T-helper 2 cell treated with Interferon-gamma antibody and Interleukin-4, amounts not matched to agents 5 μg/mL and 100 μg/mL, for 36 hours (primary cell): ENCODE measurements at places on chromosomes 11 and 22.

DNA sequence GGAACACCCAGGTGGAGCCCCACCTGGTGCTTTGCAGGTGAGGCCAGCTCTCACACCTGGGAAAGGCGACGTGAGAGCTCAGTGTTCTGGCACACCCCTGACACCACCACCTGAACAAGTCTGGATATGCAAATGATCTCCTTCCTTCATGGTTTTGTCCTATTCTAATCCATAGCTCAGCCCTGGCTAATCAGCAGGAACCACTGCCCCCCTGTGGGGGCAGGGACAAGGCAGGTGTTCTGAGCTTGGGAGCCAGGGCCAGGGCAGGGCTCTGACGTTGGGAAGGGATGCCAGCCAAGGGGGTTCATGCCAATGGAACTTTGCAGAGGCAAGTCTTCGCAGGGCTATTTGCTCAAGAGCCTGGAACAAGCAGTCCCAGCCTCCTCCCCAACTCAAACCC, 144.2 kb downstream of the TRIM29 start:
- no peak for DNase-seq

- peak; percentile 45 for DNase-seq
Measured at GRCh38 chr11:119741369-119742262, 12.6 kb upstream of the NECTIN1 start.

DNA sequence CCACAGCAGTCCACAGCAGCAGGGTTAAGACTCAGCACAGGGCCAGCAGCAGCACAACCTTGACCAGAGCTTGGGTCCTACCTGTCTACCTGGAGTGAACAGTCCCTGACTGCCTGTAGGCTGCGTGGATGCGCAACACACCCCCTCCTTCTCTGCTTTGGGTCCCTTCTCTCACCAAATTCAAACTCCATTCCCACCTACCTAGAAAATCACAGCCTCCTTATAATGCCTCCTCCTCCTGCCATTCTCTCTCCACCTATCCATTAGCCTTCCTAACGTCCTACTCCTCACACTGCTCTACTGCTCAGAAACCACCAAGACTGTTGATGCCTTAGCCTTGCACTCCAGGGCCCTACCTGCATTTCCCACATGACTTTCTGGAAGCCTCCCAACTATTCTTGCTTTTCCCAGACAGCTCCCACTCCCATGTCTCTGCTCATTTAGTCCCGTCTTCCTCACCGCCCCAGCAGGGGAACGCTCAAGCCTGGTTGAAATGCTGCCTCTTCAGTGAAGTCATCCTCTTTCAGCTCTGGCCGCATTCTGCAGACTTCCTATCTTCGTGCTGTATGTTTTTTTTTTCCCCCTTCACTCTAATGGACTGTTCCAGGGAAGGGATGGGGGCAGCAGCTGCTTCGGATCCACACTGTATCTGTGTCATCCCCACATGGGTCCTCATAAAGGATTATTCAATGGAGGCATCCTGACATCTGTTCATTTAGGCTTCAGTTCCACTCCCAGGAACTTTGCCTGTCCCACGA, 3.3 kb downstream of the IL18BP start:
- DNase-seq: no peak

- no peak for DNase-seq
Measured at GRCh38 chr11:30015725-30016412, 961 bp downstream of the KCNA4 start.

GRCh38 chr11:80365076-80365725, 924.4 kb upstream of the TENM4 start:
- DNase-seq: no peak

DNA sequence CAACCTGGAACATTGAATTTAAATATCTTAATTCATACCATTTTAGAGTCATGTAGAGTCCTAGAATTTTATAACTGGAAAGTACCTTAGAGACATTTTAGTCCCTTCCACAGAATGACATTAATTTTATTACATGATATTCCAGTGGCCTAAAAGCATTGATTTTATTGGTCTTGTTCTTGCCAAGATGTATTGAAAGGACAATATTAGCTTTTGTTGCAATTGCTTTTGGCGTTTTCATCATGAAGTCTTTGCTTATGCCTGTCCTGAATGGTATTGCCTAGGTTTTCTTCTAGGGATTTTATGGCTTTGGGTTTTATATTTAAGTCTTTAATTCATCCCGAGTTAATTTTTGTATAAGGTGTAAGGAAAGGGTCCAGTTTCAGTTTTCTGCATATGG, 29.0 kb downstream of the OR51F1 start:
- DNase-seq: no peak

GRCh38 chr11:14644226-14645014, 816 bp downstream of the PDE3B start:
- peak; percentile 24 for DNase-seq

- DNase-seq: no peak
Measured at GRCh38 chr11:132742929-132743328, 789.4 kb downstream of the OPCML start.

- DNase-seq: no peak
Measured at GRCh38 chr22:32628628-32629572, 154.3 kb downstream of the FBXO7 start.

DNA sequence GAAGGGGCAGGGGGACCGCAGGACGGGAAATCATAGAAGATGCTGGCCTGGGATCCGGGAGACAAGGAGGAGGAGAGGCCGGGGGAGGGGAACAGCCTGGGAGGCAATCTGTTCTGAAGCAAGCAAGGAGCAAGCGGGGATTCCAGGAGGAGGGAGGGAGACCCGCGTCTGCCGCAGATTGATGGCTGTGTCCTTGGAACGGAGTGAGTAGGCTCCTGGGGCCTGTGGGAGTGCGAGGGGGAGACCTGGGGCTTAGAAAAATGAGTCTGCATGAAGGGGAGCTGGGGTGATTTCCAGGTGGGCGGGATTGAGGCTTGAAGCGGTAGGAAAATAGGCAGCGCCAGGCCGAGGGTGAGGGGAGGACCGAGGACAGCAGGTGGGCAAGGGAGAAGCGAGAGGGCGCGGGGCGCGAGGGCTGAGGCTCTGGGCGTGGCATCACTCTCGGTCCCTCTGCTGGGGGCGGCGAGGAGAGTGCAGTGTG, 1.6 kb upstream of the LRRC55 start:
- DNase-seq: no peak

DNA sequence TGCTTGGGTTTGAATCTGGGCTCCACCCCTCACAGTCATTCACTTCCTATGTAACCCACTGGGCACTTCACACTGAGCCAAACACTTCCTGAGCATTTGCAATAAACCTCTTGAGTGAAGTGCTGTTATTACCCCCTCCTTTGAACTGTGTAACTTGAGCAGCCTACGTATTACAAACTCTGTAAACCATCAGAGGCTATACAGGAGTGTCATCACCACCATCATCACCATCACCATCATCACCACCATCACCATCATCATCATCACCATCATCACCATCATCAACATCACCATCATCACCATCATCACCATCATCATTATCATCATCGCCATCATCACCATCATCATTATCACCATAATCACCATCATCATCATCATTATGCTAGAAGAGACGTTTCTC, 18.4 kb downstream of the RTL6 start:
- no peak for DNase-seq

DNA sequence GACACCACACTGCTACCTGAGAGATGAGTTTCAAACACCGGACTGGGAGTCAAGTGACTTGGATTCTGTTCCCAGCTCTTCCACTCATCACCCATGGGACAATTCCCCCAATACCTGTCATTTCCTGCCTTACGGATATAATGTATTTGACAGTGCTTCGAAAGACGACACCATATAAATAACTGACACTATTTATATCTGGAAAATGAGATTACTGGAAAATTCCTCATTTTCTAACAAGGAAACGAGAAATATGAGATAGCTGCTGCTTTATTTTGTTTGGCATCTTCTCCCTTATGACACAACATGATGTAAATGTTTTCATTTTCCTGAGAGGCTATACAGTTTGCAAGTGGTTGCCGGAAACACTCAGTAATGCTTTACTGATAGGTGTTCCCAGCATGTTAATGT, 8.6 kb downstream of the HSCB start:
- no peak for DNase-seq

DNA sequence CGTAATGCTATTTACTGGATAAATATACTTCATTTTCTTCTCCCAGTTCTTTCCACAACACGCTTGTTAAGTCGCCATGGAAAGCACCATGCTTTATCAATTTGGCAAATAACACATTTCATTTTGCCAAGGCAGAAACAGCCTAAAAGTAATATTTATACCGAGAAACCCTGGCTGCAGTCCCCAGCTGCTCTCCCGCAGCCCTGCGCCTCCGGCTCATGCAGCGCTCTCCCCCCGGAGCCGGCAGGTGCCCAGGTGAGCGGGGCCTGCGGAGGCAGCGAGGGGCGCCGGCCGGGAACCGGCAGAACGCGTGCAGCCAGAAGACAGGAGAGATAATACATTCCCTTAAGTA, 681 bp upstream of the ARHGEF12 start:
- DNase-seq: no peak

GRCh38 chr22:17786435-17787161, 12.3 kb upstream of the BID start:
- DNase-seq: no peak

DNA sequence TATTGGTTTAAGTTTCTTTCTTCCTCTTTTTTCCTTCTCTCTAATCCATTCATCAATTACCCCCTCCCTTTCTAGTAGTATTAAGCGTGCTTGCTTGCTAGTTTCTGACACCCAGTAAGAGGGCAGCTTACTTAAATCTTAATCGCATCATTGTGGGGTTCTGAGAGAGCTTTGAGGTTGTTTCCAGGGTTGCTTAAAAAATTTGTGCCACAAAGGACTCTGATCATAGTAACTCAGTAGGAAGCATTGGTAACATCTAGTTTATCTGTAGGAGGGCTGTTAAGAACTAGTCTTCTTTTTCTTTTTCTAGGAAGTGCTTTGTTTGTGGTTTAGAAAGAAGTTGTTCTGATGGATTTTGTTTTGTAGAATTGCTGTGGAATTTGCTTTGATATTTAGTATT, 45.3 kb downstream of the TMEM135 start:
- DNase-seq: no peak

DNA sequence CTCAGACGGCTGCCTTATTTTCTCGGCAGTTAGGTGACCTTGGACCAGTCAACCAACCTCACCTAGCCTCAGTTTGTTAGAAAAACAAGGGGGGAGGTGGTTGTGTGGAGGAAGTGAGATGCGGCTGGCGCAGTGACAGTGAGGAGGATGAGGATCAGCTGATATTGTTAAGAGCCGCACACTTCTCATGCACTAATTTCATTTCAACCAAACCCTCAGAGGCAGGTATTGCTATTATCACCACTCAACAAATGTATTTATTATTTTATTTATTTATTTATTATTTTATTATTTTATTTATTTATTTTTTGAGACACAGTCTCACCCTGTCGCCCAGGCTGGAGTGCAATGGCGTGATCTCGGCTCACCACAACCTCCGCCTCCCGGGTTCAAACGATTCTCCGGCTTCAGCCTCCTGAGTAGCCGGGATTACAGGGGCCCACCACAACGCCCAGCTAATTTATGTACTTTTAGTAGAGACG, 2.1 kb downstream of the LGALS1 start:
- DNase-seq: no peak

GRCh38 chr22:36916034-36916433, 2.6 kb downstream of the CSF2RB start:
- no peak for DNase-seq

DNA sequence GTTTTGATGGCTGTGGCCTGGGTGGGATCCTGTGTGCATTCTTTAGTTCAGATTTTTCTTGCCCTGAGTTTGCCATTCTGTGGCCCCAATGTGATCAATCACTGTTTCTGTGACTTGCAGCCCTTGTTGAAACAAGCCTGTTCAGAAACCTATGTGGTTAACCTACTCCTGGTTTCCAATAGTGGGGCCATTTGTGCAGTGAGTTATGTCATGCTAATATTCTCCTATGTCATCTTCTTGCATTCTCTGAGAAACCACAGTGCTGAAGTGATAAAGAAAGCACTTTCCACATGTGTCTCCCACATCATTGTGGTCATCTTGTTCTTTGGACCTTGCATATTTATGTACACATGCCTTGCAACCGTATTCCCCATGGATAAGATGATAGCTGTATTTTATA, 620 bp downstream of the OR4C16 start:
- no peak for DNase-seq

- no peak for DNase-seq
Measured at GRCh38 chr22:24504956-24505736, 10.0 kb downstream of the UPB1 start.

GRCh38 chr11:62553080-62553838, 6.7 kb upstream of the AHNAK start:
- peak; percentile 49 for DNase-seq

- no peak for DNase-seq
Measured at GRCh38 chr11:2853997-2854560, 31.5 kb downstream of the CDKN1C start.

GRCh38 chr11:126892756-126893155, 107.8 kb downstream of the KIRREL3 start:
- no peak for DNase-seq

DNA sequence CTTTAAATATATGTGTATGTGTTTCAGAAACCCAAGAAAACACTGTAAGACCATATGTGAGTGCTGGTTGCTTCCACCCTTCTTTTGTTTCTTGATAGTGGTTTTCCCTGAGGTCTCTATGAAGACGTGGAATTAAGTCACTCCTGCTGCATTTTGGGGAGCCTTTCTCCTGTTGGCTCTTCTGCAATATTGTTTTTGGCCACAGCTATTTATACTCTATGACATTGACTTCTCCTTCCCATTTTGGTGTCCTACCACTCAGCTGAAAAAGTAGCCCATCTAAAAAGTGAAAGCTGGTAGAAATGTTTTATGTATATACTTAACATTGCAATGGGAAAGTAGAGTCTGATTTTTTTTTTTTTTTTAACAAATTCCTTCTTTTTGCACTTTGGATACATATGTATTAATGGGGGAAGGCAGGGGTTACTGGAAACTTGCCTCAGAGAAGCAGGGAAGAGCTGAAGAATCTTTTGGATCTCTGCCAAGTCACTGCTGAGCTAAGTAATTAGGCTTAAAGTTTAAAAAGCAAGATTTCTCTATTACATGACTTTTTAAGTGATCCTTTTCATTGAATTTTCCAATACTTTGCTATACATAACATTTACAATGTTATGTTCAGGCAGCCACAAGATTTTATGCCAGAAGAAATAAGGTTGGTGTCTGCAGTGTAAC, 1.8 kb downstream of the TTC17 start:
- no peak for DNase-seq

DNA sequence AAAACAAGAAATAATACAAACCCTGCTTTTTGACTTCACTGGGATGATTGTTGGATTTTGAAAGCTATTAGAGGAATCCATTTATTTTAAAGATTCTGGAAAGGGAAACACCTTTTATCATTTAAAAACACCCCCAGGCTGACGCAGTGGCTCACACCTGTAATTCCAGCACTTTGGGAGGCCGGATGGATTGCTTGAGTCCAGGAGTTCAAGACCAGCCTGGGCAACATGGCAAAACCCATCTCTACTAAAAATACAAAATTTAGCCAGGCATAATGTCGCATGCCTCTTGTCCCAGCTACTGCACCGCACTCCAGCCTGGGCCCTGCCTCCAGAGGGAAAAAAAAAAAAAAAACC, 317 bp upstream of the SCN2B start:
- DNase-seq: no peak

- no peak for DNase-seq
Measured at GRCh38 chr22:27790376-27791158, 11.0 kb downstream of the MN1 start.
